Nasal cavity respiratory epithelium epithelial cell of viscerocranial mucosa (primary cell): ENCODE measurements at places on chromosomes 12 and 14. TPM values are rescaled to one million over a fixed set of nuclear protein-coding genes. Genes with fewer than 3 reads are reported as not detected.

The C12orf50 gene
- under 0.01 TPM in 1 of 2 replicates, not detected in the other for total RNA-seq

The PLEKHD1 gene
- total RNA-seq = 0.07 TPM in 1 of 2 replicates, not detected in the other

The SOX5 gene
- 0.07 TPM in 1 of 2 replicates, not detected in the other for total RNA-seq

The GYS2 gene
- not detected in 2 replicates for total RNA-seq

The MYH7 gene
- total RNA-seq = not detected in 2 replicates

The MSI1 gene
- total RNA-seq = not detected in 2 replicates

The ASIC1 gene
- 1.0 and 2.1 TPM in 2 replicates for total RNA-seq

The NTF3 gene
- total RNA-seq = not detected in 2 replicates

The AKAP6 gene
- 8.5 and 14.0 TPM in 2 replicates for total RNA-seq

The OR4K2 gene
- not detected in 2 replicates for total RNA-seq

The ANKRD33 gene
- total RNA-seq = not detected in 2 replicates

The NEDD1 gene
- total RNA-seq = 47.0 and 48.2 TPM in 2 replicates

The CABP1 gene
- total RNA-seq = under 0.01 TPM in 1 of 2 replicates, not detected in the other

The ART4 gene
- not detected in 2 replicates for total RNA-seq

The SMOC1 gene
- 4.3 and 13.7 TPM in 2 replicates for total RNA-seq

The SLC4A8 gene
- 0.14 and 0.68 TPM in 2 replicates for total RNA-seq

The ZNF891 gene
- 0.34 and 1.6 TPM in 2 replicates for total RNA-seq

The KRT6B gene
- total RNA-seq = 369 and 1,719 TPM in 2 replicates

The JPH4 gene
- total RNA-seq = not detected in 2 replicates

The INSM2 gene
- total RNA-seq = not detected in 2 replicates

The NTN4 gene
- 73.8 and 160 TPM in 2 replicates for total RNA-seq

The ACSS3 gene
- total RNA-seq = under 0.01 and 2.1 TPM in 2 replicates

The TAS2R43 gene
- 0.34 TPM in 1 of 2 replicates, not detected in the other for total RNA-seq

The WNT1 gene
- not detected in 2 replicates for total RNA-seq

The ITGA7 gene
- 0.34 and 1.2 TPM in 2 replicates for total RNA-seq

The CCDC88C gene
- 18.5 and 38.9 TPM in 2 replicates for total RNA-seq

The KRT74 gene
- 0.36 TPM in 1 of 2 replicates, not detected in the other for total RNA-seq

The BAZ1A gene
- total RNA-seq = 57.1 and 80.4 TPM in 2 replicates

The KRT1 gene
- 0.34 TPM in 1 of 2 replicates, not detected in the other for total RNA-seq

The RTN1 gene
- under 0.01 TPM in 1 of 2 replicates, not detected in the other for total RNA-seq
